ENCODE measurements at places on chromosomes 4 and X. TPM values are rescaled to one million over a fixed set of nuclear protein-coding genes. Genes with fewer than 3 reads are reported as not detected.
A peak's percentile ranks its signal among the peaks of the same experiment; 100 is the strongest.

DNA sequence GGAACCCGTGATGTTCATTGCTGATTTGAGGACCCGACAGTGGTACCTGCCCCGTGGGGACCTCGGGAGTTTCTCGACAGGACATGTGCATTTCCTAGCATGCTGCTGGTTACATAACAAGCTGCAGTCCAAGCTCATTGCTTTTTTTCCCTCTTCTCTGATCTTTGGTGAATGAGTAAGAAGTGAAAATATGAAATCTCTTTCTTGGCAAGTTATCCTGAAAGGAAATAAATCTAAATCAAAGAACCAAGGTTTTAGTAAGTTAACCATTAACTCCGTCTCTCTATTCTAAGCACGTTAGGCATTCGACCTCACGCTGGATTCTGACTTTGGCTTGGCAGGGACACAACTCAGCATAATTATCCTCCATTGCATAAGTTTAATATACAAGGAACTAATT, 86.6 kb downstream of the STK32B start:
- no peak for DNase-seq

GRCh38 chr4:59770601-59771264, 1429.4 kb upstream of the ADGRL3 start:
- DNase-seq, result no peak

DNA sequence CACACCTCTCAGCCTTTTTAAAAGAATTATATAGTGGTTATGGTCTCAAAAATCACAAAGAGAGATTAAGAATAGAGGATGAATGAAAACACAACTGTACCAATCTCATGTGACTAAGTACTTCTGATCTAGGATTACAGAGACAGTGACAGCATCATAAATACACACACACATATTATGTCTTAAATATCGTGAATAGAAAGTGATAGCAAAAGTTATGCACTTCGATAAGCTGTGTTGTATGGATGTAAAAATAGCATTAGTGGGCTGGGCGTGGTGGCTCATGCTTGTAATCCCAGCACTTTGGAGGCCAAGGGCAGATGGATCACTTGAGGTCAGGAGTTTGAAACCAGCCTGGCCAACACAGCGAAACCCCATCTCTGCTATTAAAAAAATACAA, 25.0 kb downstream of the GYPA start:
- no peak for DNase-seq

DNA sequence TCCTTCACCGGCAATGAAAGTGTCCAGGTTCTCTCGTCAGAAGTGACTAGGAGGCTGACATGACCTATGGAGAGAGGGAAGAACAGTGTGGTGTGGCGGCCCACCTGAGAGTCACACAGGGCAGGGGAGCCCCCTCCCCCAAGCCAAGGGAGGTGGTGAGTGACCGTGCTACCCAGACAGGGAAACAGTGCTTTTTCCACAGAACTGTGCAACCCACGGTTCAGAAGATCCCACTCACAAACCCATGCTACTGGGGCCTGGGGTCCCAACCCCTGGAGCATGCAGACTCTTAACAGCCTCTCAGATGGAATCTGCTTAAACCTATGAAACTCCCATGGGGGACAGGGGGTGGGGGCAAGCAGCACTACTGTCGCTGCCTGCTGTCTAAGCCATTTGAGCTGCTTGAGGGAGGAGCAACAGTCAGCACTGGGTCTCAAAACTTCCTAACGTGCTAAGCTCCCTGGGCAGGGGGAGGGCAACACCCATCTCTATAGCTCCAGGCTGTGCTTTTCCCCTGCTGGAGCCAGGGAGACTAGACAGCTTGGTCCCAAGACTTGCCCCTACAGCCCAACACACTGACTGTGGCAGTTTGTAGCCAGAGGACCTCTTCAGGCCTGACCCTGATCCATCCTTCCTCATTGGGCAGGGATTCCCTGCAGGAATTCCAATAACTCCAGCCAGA, 850.4 kb upstream of the AADAT start:
- no peak for DNase-seq

DNA sequence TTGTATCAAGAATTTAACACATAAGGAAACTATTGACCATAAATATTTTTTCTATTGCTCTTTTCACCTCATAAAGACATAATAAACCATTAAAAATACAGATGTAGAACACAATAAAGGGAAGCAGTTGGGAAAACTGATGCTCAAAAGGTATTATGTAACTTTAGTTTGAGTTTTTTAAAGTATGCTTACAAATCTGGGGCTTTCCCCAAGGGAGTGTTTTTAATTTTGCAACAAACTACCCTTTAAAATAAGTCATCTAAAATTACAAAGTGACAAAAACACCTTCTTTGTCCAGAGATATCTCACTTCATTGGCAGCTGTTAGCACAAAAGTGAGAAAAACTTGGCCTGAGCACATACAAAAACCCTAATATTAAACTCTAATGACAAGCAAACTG, 55.0 kb downstream of the PRDM5 start:
- no peak for DNase-seq

DNA sequence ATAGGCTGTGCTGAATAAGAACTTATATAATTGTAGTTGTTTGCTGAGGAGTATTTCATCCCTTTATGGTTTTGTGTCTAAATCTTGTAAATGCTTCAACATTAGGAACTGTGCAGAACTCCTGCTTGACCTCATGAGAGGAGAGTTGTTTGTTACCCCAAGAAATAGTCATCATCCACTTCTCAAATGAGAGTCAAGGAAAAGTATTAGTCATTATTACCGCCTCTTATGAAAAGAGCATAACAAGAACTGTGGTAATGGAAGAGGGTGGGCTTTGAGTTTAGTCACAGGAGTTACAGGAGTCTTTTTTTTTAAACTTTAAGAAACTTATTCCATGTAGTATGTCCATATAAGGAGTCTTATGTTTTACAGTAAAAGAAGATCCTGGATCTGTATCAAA, 132.9 kb downstream of the RAP1GDS1 start:
- DNase-seq, result no peak

DNA sequence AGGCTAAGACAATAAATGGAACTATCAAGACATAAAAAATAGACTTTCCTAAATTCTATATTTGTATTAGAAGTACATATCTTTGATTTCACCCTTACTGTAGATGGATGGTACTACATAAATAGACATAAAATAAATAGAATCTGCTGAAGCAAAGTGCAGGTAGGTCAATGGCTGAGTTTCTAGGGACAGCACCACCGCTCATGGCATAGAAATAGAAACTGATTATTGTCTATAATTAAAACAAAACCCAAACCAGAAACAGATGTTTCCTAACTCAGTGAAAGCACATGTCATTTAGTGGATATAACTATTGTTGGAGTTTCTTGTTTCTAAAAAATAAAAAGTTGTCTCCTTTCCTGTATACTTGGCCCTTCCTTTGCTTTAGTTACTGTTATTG, 387.3 kb upstream of the ADGRL3 start:
- no peak for DNase-seq

- DNase-seq, result no peak
These were observed 51.0 kb upstream of the SPIN4 start for GRCh38 chrX:63402106-63402505.

GRCh38 chr4:17958181-17958580, 63.4 kb downstream of the LCORL start:
- DNase-seq, result no peak

GRCh38 chr4:73520821-73521220, 39.3 kb downstream of the AFM start:
- no peak for DNase-seq

- DNase-seq, result no peak
These were observed 87.0 kb downstream of the IRF2 start for GRCh38 chr4:184387351-184387750.

DNA sequence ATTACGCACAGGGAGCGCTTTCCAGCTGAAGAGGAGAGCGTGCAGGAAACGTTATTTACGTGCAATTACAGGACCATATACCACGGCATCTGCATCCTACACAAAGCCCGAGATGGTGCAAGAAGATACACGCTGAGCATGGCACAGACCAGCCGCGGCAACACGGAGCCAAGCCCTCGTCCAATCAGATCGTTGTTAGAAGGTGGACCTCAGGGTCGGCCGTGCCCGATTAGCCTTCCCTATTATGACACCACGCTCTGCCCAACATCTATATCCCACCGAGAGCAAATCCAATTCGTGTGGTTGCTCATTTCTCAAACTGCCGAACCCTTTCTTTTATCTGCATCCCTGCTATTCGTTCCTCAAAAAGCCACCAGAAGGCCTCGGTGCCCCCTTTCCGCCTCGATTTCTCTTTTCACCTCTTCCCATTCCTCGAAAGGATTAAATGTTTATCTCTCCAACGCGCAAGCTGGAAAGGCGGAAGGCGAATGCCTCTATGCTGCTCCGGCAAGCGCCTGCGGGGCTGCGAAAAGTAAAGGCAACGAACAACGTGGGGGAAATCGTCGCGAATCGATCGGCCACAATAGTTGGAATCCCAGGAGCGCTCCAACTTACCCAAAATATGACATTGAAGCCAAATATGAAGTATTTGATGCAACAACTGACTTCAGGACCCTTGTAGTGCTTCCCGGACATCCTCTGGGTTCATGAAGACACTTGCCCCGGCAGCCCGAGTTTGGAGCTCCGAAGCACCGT, 702 bp downstream of the TSPAN5 start:
- DNase-seq, result peak; percentile 43

DNA sequence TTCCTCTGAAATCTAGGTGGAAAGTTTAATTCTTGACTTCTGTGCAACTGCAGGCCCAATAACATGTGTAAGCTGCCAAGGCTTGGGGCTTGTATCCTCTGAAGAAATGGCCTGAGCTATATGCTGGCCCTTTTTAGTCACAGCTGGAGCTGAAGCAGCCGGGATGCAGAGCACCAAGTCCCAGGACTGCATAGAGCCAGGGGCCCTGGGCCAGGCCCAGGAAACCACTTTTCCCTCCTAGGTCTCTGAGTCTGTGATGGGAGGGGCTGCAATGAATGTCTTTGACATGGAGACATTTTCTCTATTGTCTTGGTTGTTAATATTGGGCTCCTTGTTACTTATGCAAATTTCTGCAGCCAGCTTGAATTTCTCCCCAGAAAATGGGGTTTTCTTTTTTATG, 588.5 kb downstream of the CENPC start:
- no peak for DNase-seq

DNA sequence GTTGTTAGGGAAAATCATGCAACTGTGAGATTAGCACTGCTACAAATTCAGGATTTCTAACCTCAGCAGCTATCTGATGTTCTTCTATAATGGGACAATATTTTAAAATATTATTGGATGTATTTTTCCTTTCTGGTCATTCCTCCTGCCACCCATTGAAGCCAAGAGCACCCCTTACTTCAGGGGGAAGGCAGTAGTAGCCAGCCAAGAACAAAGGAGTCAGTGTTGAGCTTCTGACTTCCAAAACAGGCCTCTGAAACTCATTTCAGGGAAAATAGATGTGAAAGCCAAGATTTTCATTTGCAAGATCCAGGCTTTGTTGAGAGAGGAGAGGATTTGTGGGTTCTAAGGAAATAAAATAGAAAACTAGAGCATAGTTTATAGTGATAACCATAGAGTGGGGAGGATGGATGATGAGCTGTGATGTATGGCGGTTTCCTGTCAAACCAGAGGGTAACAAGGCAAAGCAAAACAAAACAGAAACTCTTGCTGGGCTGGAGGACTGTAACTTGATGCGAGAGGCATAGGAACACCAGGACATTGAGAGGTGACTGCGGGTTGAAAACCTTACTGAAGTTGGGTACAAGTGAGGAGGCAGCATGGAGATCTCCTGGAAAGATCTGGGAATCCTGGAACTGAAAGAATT, 173.7 kb upstream of the LEF1 start:
- DNase-seq, result peak; percentile 21

DNA sequence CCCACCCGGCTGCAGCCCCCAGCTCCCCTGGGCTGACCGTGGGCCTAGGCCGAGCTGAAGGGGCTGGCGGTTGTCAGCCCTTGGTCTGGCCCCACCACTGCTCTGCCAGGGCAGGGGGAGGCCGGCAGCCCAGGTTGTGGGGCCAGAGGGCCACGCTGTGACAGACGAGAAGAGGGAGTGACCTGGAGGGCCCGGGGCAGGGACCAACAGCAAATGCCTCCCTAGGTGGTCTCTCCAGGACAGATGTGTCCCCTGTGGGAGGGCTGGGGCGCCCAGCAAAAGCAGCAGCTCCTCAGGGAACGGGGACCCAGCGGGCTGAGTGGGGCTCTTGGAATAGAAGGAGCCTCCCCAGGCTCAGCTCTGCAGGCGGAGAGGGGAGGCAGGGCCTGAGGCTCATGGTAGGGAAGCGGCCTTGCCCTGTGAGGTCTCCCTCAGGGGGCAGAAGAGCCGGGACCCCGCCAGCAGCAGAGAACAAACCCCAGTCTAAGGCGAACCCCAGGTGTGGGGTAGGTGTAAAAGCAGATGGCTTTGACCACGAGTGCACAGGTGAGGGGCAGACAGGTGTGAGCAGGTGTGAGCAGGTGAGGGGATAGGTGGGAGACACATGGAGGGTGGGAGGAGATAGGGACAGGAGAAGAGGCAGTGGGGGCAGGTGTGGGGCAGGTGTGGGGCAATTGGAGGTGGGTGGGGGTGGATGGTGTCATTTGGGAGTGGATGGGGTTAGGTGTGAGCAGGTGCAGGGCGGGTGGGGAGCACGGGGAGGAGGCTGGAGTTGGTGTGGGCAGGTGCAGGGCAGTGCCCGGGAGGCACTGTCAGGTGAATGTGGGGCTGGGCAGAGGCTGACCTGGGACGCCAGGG, 34.1 kb upstream of the SPON2 start:
- DNase-seq, result no peak

- peak; percentile 32 for DNase-seq
These were observed 8.7 kb downstream of the KIAA1210 start for GRCh38 chrX:119118780-119119395.

DNA sequence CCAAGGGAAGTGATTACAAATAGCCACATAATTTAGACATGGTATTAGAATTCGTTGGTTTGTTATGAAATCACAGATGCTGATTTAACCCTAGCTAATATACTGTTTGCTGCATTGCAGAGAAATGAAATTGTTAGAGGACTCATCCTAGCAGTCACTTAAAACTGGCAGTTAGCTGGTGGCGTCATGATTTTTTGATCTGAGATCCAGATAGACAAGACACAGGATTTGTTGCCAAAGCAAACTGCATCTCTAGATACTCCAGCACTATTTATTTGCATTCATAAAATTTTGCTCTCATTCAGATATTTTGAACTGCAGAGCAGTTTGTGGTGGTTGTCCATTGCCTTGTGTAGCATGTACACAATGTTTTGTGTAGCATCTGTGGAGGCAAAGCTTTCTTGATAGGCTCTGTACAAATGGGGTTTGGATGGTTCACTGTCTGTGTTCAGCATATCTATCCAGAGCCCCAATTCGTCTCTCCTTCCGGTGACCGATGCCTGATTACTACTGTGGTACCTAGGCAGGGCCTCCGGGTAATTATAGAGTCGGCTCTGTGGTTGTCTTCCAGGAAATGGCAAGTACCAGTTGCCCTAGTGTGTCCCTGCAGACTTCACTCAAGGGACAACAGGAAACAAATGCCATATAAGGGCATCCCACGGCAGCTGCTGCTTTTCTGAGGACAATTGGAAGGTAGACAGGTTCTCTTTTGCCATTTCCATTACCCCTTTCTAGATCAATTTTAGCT, 30.1 kb upstream of the SPARCL1 start:
- DNase-seq, result peak; percentile 72

- no peak for DNase-seq
These were observed 27.3 kb upstream of the CDKN2AIP start for GRCh38 chr4:183416879-183417755.

The MAGEA2B gene
- not detected for polyA plus RNA-seq

The TMPRSS11F gene
- not detected for polyA plus RNA-seq

The PLAC8 gene
- polyA plus RNA-seq, result 1,450 TPM

The MAOA gene
- not detected for polyA plus RNA-seq

The CXorf58 gene
- not detected for polyA plus RNA-seq

The ADH1B gene
- not detected for polyA plus RNA-seq

The PWWP3B gene
- not detected for polyA plus RNA-seq

The SSX1 gene
- not detected for polyA plus RNA-seq

The GPR78 gene
- polyA plus RNA-seq, result not detected

The RAB41 gene
- polyA plus RNA-seq, result not detected

The MYOZ2 gene
- polyA plus RNA-seq, result not detected

The FHDC1 gene
- polyA plus RNA-seq, result not detected

All from immature natural killer cell (primary cell).